Inflammatory macrophage treated with lipopolysaccharide for 4 hours (primary cell): ENCODE measurements at places on chromosomes 7 and 10.
A peak's percentile ranks its signal among the peaks of the same experiment; 100 is the strongest.

DNA sequence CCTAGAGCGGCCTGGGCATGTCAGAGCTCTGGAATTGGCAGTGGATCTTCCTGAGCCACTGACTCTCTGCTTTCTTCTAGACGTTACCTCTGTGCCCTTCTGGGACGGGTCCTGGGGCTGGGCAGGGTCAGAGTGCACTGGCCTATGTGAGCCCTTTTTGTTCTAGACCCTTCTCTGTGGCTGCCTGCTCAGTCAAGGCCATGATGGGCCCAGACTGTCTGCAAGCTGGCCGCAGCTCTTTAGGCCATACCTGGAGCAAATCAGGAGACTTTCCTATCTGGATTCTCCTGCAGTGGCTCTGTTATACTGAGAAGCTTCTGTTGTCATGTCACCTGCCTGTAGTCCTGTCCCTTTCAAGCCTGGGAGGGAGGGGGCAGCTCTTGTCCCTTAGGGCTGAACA, 70.1 kb downstream of the ADCY1 start:
- no peak for DNase-seq

GRCh38 chr7:36127075-36127740, 25.8 kb upstream of the EEPD1 start:
- no peak for DNase-seq

DNA sequence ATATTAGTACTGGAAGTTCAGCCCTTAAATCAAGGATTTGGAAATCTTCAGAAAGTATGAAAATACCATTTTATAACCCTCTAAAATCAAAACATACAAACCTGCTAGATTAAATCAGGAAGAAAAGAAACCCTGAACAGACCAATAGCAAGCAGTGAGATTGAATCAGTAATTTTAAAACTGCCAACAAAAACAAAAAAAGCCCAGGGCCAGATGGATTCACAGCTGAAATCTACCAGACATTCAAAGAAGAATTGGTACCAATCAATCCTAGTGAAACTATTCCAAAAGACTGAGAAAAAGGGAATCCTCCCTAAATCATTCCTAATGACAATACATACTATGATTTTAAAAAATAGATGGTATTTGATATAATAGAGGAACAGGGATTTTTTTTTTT, 70.1 kb downstream of the MCU start:
- no peak for DNase-seq

- peak; percentile 58 for DNase-seq
Observed at GRCh38 chr10:6678211-6678803, 98.2 kb upstream of the PRKCQ start.

DNA sequence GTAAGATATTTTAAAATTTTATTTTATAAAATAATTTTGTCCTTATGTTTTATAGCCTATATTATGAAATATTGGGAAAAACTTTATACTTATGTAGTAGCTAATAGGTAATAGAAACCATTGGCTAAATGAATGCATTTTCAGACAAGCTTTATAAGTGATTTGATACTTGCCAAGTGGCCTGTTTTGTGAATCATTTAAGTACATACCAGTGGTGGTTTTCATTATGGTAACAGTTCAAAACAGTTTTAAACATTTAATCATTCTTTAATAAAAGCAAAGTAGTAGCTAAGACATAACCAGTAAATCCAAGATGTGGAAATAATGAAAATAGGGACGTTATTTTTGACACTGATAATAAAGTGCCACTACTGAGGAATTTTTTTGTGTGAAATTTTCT, 182.2 kb downstream of the PHF14 start:
- DNase-seq = no peak

DNA sequence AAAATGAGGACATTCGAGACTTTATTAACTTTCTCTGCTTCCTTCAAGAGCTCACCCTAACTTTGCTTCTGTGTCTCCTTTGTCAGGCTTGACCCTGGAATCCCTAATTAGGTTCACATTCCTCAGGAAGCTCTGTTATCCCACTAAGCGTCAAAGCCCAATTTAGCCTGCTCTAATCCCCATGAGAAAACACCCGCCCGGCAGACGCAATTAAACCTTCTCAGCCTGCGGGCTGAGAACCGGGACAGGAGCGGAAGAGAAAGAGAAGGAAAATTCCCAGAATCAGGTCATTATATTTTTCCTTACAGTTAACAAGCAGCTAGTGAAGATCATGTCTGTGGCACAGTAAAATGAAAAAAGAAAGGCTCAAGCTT, 93.0 kb downstream of the TNS3 start:
- DNase-seq = no peak

- no peak for DNase-seq
Observed at GRCh38 chr7:45702751-45703150, 128.6 kb downstream of the ADCY1 start.

DNA sequence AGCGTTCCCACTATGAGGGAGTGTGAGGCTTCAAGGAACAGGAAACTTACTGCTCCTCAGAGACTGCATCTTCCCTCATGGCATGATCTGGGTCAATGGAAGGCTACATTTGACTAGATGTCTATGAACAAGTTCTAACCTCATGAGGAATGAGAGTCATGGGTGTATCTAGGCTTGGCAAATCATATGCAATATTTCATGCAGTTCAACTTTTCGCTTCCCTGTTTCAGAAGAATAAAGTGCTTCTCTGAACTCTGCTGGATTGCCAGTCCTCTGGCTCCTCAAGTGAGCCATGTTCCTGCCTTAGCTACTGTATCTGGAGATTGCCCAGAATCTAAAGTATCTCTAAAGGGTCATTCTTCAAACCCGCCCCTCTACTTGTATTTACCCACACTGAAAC, 54.3 kb upstream of the SEMA3A start:
- peak; percentile 91 for DNase-seq

GRCh38 chr10:26446258-26446657, 8.1 kb downstream of the APBB1IP start:
- peak; percentile 34 for DNase-seq
